ENCODE measurements at places on chromosomes 6 and 20.

DNA sequence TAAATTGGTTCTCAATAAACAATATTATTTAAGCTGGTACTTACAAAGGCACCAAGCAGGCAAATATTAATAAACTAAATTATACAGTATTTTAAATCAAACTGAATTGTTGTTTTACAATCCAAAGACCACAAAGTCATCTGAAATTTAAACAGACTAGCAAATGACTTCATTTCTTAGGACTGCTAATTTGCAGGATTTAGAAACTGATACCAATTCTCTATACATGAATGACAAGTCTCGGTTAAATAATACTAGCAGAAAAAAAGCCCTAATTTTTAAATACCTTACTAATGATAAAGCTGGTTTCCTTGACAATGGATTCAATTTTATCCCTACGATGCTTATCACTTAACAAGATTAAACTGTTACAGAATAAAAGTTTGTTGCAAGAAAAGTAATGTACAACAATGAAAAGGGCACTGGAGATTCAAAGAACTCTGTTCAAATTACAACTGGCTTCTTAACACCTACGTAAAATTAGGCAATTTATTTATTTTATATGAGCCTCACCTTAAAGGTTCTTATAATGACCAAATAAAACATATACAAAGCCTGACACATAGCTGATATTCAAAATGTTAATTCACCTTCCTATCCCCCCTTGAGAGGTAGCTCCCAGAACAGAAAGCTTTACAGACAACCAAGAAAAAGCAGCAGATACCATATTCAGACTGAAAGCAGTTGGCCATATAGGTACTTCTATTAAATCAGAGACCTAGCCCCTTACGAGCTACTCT is 33.1 kb downstream of the HBS1L start:
- DNase-seq = no peak

- no peak for DNase-seq
Measured at GRCh38 chr6:133184798-133185372, 56.3 kb upstream of the EYA4 start.

GRCh38 chr6:105892577-105893262 is 193.4 kb upstream of the PRDM1 start:
- DNase-seq = no peak

DNA sequence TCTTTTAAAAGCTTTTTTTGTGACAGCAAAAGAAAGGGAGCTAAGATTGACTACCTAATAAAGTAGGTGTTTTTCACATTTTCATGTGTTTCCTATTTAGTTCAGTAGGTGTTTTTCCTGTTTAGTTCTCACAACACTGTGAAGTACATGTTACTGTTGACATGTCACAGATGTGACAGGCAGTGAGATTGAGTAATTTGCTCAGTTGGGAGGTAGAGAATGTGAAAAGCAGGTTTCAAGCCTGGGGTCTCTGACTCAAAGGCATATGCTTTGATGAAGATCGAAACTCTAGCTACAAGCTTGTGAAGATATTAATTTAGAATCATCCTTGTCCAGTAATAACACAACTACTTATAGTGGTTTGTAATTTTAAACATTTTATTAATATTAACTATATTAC is 43.1 kb downstream of the SLX4IP start:
- DNase-seq = no peak

DNA sequence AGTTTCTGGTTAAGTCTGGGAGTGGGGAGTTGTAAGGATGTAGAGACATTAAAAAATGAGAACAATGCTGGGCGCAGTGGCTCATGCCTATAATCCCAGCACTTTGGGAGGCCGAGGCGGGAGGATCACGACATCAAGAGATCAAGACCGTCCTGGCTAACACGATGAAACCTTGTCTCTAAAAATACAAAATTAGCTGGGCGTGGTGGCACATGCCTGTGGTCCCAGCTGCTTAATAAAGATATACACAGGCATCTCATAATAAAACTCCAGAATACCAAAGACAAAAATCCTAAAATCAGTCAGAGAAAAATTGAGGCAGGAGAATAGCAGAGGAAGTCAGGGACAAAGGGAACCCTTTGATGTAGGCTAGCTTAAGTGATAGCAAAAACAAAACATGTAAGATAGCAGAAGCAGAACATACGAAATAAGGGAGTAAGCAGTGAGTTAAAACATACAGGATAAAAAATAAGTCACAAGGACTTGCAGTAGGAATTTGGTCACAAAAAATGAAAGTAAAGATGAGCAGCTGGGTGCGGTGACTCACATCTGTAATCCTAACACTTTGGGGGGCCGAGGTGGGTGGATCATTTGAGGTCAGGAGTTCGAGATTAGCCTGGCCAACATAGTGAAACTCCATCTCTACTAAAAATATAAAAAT is 23.6 kb downstream of the DDX43 start:
- no peak for DNase-seq

- no peak for DNase-seq
Measured at GRCh38 chr6:156686301-156686994, 90.7 kb upstream of the ARID1B start.

GRCh38 chr6:138782243-138782642 is 8.7 kb downstream of the CCDC28A start:
- no peak for DNase-seq

DNA sequence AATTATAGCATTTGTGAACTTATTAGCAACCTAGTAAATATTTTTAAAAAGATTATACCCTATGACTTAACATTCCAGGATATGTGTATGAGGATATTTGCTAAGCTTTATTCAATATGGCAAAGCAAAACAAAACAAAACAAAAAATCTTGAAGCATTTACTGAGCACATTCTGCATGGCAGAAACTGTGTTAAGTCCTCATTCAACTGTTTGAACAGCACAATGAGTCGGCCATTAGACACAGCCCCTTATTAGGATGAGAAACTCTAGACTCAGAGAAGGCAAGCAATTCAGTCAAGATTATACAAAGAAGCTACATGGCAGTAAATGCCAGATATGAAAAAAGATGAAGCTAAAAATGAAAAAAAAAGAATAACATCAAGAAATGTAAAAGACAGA is 70.1 kb upstream of the IYD start:
- DNase-seq = no peak

GRCh38 chr6:125899726-125900182 is 56.8 kb upstream of the HINT3 start:
- no peak for DNase-seq

GRCh38 chr6:106316375-106316766 is 9.2 kb downstream of the ATG5 start:
- no peak for DNase-seq

DNA sequence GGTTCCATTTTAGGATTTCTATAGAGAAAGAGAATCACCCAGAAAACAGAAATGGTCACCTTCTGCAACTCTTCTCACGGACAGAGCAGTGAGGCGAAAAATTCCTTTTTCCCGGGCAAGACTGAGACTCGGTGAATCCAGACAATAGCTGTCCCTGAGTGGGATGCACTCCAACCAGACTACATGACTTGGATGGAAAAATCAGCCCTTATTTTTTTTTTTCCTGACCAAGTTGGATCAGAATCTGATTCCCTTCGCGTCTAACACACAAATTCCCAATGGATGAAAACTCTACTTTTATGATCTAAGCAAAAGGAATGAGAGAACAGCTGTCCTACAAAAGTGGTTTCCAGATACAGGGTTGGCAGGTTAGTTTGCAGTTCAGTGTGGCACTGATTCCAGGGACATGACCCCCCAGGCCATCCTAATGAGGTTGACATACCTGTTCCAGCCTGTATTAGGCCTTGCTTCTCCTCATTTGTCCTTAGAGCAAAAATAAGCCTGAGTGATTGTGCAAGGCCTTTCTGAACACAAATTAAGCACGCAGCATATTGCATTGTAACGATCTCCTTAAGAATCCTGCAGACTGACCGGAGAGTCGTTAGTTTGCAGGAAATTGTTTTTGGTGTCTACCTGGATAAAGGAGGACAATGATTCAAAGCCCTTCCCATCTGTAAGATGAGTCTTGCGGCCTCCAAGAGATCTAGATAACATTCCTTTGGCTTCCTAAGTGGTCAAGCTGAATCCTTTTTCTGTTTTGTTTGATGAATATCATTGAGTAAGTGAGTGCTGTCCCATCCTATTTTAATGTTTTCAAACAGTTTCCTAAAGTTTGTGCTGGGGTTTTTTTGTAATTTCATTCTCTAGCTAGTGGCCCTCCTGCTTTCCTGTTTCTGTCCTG is 1.5 kb upstream of the NEDD9 start:
- no peak for DNase-seq

DNA sequence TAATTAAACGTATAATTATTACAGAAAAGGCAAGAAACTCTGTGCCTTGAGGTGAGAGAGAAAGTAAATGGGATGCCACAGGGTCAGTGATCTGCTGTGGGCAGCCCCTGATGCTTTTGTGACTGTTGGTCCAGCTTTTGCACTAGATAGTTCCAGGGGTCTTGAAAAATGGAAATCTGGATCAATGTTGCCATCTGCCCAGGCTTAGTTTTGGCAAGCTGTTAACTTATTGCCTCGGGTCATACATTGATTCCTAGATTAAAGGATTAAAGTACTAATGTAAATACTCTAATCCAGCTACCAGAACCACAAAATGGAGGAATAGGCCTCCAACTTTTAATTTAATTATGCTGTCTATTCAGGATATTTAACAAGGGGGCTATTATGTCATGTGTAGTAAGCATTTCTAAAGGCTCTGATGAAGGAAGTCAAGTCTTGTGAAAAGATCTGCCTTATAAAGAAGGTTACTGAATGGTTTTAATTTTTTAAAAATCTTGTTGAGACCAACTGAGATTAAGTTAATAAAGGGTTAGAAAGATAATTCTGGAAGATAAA is 376.0 kb upstream of the HS3ST5 start:
- DNase-seq = no peak

- DNase-seq = no peak
Measured at GRCh38 chr6:3296537-3296936, 37.8 kb downstream of the PSMG4 start.

DNA sequence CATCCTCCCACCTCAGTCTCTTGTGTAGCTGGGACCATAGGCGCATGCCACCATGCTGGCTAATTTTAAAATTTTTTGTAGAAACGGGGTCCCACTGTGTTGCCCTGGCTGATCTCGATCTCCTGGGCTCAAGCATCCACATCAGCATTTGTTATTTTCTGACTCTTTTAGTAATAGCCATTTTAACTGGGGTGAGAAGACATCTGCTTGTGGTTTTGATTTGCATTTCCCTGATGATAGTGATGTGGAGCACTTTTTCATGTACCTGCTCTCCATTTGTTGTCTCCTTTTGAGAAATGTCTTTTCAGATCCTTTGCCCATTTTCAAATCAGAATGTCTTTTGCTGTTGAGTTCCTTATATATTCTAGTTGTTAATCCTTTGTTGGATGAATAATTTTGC is 22.2 kb upstream of the TULP4 start:
- no peak for DNase-seq

DNA sequence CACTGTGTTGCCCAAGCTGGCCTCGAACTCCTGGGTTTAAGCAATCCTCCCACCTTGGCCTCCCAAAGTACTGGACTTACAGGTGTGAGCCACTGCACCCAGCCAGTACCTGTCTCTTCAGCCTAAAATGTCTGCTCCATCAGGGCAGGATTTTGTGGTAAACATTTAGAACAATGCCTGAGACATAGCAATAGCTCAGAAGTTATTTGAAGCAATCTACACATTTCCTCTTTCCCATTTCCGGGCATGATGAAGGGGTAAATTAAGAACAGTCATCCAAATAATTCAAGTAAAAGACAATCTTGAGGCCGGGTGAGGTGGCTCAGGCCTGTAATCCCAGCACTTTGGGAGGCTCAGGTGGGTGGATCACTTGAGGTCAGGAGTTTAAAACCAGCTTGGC is 69.0 kb upstream of the ZNF217 start:
- DNase-seq = no peak

GRCh38 chr20:1429143-1429728 is 36.4 kb upstream of the FKBP1A start:
- no peak for DNase-seq

- DNase-seq = no peak
Measured at GRCh38 chr20:57928181-57928967, 218.6 kb upstream of the PMEPA1 start.

GRCh38 chr6:24140591-24140990 is 14.6 kb downstream of the NRSN1 start:
- DNase-seq = no peak

DNA sequence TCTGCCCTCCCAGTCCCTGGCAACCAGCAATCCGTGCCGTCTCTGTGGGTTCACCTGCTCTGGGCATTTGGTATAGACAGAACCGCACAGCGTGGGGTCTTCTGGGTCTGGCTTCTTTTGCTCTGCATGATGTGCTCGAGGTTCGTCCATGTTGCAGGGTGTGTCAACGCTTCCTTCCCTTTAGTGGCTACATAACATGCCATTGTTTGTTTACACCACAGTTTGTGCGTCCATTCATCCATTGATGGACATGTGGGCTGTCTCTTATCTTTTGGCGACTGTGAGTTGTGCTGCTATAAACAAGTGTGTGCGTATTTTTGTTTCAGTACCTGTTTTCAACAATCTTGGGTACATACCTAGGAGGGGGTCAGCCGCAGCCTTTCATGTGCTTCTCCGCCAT is 149.5 kb upstream of the RPS6KA2 start:
- no peak for DNase-seq

GRCh38 chr6:149782337-149782736 is 32.8 kb downstream of the PCMT1 start:
- no peak for DNase-seq

- DNase-seq = no peak
Measured at GRCh38 chr6:33177552-33178446, 14.5 kb downstream of the COL11A2 start.

DNA sequence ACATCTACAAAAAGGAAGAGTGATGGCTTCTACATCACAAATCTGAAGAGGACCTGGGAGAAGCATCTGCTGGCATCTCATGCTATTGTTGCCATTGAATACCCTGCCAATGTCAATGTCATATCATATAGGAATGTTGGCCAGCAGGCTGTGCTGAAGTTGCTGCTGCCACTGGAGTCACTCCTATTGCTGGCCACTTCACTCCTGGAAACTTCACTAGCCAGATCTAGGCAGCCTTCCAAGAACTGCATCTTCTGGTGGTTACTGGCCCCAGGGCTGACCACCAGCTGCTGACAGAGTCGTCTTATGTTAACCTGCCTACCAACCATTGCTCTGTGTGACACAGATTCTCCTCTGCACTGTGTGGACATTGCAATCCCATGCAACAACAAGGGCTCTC is 111.8 kb downstream of the PERP start:
- DNase-seq = no peak

GRCh38 chr6:125485757-125486156 is 184.0 kb upstream of the HDDC2 start:
- DNase-seq = no peak

GRCh38 chr6:15171026-15171425 is 74.8 kb upstream of the JARID2 start:
- no peak for DNase-seq

GRCh38 chr20:4151342-4151741 is 136.0 kb upstream of the RNF24 start:
- DNase-seq = no peak

- no peak for DNase-seq
Measured at GRCh38 chr6:17551383-17551958, 48.6 kb upstream of the FAM8A1 start.

DNA sequence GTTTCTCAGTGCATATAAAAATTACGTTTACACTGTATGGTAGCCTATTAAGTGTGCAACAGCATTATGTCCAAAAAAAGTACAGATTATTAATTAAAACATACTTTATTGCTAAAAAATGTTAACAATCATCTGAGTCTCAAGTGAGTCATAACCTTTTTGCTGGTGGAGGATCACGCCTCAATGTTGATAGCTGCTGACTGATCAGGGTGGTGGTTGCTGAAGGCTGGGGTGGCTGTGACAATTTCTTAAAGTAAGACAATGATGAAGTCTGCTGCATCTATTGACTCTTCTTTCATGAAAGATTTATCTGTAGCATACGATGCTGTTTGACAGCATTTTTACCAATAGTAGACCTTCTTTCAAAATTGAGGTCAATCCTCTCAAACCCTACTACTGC is 155.1 kb downstream of the BTBD9 start:
- DNase-seq = no peak

Data from stimulated activated CD4-positive, alpha-beta T cell treated with anti-CD3 and anti-CD28 coated beads, Interleukin-15, amount 100 ng/mL, for 1 hour (primary cell).